ENCODE measurements at places on chromosomes 7 and 10.

DNA sequence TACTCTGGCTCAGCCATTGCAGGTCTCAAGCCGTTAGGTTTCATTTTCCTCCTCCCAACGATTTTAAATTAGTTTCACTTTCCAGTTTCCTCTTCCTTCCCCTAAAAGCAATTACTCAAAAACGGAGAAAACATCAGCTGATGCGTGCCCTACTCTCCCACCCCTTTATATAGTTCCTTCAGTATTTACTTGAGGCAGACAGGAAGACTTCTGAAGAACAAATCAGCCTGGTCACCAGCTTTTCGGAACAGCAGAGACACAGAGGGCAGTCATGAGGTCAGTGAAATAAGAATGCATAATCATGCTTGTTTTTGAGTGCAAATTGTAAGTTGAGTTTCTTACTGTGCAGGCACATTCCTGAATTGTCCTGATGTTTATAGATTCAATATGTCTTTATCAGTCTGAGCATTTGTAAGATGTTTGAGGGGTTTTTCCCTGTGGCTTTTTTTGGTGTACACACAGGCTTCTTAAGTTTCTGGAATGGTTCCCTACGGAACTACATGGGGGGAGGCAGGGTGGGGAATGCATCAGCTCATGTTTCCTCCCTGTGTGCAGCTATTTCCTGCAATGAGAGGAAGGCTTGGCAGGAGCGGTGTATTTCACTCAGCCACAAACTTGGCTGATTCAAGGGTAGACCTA is at the start of gene IFIT3:
IFIT3 (plus strand) TSS at position 195 of the 639 bp plus-strand sequence; CDS start at position 272, 77 bp downstream.
- DNase-seq = peak; percentile 95

DNA sequence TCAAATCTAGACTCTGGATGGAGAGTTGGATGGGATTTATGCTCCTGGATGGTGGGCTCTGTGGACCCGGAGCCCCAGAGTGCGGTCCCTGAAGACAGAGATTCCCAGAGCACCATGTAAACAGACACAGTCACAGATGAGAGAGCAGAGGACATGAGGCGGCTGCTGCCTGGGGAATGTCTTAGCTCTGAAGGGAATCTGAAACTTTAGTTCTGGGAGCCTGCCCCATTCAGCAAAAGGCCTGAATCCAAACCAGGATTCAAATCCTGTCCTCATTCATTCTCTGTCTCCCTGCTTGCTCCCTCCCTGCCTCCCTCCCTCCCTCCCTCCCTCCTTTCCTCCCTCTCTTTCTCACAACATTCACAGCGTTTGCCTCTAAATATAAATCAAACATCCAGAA is 49.5 kb upstream of the CALD1 start:
- DNase-seq = no peak

- DNase-seq = peak; percentile 39
Measured at GRCh38 chr10:3054183-3054850, 13.0 kb upstream of the PFKP start.

DNA sequence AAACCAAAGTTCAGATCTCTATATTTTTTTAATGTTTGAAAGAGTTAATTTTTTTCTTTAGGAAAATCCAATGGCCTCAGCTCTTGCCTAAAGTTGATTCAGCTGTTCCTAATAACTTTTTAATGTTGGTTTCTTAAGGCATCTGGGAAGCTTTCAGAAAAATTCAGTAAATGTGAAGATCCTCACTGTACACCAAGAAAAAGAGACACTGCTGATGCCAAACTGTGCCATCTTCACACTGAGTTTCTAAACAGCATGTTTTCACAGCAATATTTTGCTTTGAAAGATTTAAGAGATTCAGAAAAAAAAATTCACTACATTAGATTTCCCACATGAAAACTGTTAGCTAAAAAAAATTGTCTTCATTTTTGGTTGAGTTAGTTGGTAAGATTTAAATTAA is 249.4 kb downstream of the NEBL start:
- no peak for DNase-seq

GRCh38 chr10:86294346-86295265 is 72.0 kb downstream of the GRID1 start:
- DNase-seq = no peak

DNA sequence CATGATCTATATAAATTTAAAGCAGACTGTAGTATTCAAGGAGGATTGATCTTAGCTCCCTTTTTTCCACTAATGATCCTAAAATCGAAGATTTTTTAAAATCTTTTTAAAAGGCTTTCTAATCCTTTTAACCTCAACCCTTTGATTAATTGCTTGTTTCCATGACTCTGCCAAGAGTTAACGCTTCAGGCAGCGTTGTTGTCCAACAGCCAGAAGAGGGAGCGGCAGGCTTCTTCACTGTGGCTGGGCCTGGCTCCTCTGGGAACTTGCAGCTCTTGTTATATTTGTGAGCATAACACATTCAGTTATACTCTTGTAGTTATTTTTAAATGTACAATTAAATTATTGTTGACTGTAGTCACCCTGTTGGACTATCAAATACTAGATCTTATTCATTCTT is 26.3 kb downstream of the CRCP start:
- DNase-seq = peak; percentile 89

DNA sequence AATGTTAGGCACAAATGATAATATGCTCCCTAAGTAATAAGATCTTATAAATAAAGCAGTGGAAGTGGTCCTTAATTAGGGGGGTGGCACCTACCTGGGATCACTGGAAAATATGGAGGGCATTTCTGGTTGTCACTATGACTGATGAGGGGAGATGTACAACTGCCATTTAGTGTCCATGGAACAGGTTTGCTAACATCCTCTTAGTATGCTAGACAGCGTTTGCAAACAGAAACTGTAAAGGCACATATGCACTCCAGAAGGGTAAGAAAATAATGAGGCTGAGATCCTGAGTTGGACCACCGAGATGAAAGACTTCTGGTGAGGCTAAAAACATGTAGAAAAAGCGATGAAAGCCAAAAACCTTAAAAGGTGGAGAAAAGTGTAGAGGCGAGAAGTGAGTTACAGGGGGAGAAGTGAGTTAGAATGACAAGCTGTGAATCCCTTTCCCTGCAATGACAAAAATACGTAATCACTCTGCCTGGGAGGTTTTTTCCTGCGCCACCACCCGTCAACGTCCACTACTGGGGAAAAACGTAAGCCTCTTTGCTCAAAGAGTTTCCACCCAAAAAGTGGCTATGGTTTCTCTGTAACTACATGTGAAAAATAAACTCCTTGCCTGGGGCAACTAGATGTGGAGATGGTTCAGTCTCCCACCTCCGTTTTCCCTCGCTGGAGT is 767 bp downstream of the KRIT1 start:
- DNase-seq = peak; percentile 27

GRCh38 chr10:63711867-63712716 is 190.9 kb downstream of the REEP3 start:
- DNase-seq = peak; percentile 100

- DNase-seq = peak; percentile 11
Measured at GRCh38 chr7:37315772-37316715, 132.6 kb downstream of the ELMO1 start.

- peak; percentile 12 for DNase-seq
Measured at GRCh38 chr10:80408242-80409101, at the start of gene PRXL2A. Gene PRXL2A (plus strand): TSS chr10:80408551. CDS start chr10:80420468, 11,917 bp downstream.

All from fibroblast of mammary gland (primary cell).